ENCODE measurements at places on chromosomes 3 and 15.
A peak's percentile ranks its signal among the peaks of the same experiment; 100 is the strongest.

GRCh38 chr3:48187579-48188265, 495 bp downstream of the CDC25A start:
- no peak for DNase-seq

- peak; percentile 25 for DNase-seq
Measured at GRCh38 chr15:69973102-69973714, 124.5 kb downstream of the TLE3 start.

DNA sequence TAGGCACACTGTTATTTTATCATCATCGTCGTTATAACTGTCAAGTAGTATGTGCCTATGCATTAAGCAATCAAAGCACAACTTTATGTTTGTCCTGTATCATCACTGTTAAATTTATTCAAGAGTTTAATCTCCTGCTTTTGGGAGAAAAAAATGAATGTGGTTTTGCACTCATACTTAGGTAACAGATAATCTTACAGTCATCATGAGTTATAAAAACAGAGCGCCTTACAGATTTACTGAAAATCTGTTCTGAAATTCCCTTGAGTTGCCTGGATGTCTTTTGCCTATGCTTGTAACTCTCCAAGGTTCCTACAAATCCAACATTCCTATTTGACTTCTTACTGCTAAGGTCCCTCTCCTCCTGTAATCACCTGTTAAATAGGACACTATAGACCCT, 307.3 kb downstream of the ZIC4 start:
- no peak for DNase-seq

DNA sequence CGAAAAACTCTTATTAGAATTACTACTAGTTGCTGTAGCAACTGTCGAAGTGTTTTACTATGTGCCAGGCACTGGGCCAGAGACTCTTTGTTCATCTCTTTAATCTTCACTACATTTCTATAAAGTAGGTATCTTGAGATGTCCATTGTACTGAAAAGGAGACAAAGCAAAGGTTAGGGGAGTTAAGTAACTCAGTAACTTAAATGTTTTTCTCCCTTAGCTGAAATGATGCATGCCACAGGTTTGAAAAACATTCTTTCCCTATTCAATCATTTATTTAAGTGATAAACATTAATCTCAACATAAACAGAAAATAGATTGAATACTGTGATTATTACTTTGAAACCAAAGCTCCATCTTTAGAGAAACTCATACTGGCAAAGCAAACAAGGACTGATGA, 776.2 kb downstream of the FHIT start:
- DNase-seq = no peak

DNA sequence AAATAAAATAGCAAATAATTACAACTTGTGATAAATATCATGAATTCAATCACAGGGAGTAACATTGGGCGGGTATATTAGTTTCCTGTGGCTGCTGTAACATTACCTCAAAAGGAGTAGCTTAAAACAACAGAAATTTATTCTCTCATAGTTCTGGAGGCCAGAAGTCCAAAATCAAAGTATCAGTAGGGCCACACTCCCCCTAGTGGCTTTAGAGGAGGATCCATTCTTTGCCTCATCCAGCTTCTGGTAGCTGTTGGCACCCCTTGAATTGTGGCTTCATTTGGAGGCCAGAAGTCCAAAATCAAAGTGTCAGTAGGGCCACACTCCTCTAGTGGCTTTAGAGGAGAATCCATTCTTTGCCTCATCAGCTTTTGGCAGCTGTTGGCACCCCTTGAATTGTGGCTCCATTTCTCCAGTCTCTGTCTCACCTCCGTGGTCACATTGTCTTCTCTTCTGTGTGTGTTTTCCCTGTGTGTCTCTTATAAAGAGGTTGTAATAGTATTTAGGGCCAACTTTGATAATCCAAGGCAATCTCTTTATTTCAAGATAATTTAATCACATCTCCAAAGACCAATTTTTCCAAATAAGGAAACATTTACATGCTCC, 3.1 kb upstream of the CFAP20DC start:
- DNase-seq = peak; percentile 35

GRCh38 chr3:111968319-111969054, 10.3 kb upstream of the ABHD10 start:
- DNase-seq = no peak

DNA sequence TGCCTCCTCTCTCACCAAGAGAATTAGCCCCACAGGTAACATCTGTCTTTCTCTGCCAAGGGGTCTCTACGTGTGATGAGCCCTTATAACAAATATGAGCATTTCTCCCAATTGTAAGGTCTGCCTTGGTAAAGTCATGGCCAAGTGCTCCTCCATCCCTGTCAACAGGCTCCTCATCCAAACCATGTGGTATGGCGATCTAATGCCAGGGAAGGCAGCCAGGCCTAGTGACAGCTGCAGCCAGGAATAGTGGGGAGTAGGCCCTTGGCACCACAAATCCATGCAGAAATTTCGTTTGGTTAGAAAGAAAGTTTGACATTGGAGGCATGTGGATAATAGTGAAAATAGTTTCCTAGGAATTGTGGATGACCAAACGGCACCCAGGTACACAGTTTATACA, 4.7 kb upstream of the LRTM1 start:
- DNase-seq = no peak

DNA sequence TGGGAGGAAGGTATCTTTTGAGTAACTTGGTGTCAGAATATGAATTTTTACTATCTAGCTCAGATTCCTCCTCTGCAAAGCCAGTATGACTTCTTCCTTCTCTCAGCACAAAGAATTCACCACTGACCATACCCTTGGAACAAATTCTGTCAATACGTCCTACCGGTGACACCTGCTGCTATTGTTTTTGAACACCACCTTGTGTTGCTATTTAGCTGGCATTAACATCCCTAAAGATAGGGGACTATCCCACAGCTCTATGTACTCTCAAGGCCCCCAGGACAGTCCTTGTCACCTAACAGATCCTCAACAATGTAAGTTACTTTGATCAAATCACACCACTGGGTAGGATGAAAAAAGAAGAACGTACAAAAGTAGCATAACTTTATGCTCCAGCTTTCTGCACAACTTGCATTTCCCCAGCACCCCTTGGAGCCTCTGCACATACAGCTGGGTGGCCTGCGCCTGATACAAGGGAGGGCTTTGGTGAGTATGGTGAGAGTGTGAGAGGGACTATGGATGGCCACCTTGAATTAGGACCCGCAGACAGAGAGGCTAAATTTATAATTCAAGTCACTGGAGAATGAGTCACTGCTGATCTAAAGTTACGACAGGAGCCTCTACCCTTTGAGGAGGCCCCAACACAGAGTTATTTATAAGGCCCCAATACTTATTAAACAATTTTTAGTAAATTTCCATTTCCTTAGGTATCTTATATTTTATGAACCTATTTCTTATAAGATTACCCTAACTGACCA, 2.3 kb upstream of the COLQ start:
- peak; percentile 27 for DNase-seq

- no peak for DNase-seq
Measured at GRCh38 chr15:76776480-76776879, 128.7 kb downstream of the SCAPER start.

GRCh38 chr15:51390241-51390965, 48.9 kb downstream of the GLDN start:
- DNase-seq = peak; percentile 6

GRCh38 chr3:71092665-71093064, 490.9 kb downstream of the FOXP1 start:
- DNase-seq = no peak

GRCh38 chr3:195566797-195567196, 16.9 kb downstream of the APOD start:
- no peak for DNase-seq

DNA sequence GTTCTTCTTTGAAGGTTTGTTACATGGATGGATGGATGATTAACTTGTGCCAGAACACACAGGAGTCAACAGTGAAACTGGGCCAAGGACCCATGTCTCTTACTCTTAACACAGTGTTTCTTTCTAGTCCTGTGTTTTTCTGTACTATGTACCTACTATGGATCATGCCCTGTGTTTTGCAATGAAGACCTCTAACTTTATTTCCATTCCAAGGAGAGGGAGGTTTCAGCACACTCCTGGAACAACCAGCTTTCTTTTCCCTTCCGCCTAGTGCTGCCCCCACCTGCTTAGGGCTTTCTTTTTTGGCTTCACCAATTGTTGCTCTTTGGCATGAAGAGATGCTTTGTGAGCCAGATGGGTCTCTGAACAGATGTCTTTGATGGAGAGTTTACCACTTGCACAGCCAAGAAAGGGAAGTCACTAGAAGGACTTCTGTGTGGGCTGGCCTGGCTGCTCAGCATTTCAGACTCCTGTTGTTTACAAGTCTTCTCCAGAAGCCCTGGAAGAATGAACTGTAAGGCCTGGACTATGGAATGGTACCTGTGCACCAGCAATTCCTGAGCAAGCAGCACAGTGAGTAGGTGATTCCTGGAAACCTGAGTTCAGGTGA, 44.5 kb downstream of the SNAPC5 start:
- peak; percentile 55 for DNase-seq

GRCh38 chr3:23916152-23916885, 471 bp downstream of the NKIRAS1 start:
- DNase-seq = no peak

- no peak for DNase-seq
Measured at GRCh38 chr3:50392101-50392715, 32.9 kb upstream of the TMEM115 start.

GRCh38 chr3:42960786-42961185, 18.3 kb upstream of the GASK1A start:
- DNase-seq = no peak

GRCh38 chr3:42873221-42873982, 2.3 kb downstream of the CYP8B1 start:
- no peak for DNase-seq

GRCh38 chr3:183108001-183108449, 8.7 kb upstream of the MCCC1 start:
- DNase-seq = peak; percentile 72

DNA sequence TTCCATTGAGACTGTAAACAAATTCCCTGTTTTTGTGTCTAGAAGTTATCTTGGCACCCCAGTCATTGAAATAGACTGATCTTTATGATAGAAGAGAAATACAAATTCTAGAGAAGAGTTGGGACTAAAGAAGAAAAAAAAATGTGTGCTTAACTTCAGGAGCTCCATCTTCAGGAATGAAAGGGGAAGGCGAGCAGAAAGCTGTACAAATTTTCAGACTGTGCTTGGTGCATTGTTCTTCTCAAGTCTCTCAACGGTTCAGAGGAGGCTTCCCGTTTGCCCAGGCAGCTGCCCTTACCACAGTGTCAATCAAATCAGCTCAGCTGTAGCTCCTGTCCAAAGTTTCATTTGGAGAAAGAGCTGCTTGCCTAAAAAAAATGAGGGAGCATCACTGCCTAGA, 41.7 kb downstream of the OXSM start:
- no peak for DNase-seq

GRCh38 chr3:120462409-120462959, 11.7 kb upstream of the FSTL1 start:
- DNase-seq = no peak

GRCh38 chr3:188950832-188951489, 220.8 kb upstream of the TPRG1 start:
- DNase-seq = peak; percentile 95

- DNase-seq = peak; percentile 30
Measured at GRCh38 chr3:97954228-97954827, 17.9 kb downstream of the RIOX2 start.

- DNase-seq = no peak
Measured at GRCh38 chr15:100055821-100056220, 286.0 kb downstream of the ADAMTS17 start.

DNA sequence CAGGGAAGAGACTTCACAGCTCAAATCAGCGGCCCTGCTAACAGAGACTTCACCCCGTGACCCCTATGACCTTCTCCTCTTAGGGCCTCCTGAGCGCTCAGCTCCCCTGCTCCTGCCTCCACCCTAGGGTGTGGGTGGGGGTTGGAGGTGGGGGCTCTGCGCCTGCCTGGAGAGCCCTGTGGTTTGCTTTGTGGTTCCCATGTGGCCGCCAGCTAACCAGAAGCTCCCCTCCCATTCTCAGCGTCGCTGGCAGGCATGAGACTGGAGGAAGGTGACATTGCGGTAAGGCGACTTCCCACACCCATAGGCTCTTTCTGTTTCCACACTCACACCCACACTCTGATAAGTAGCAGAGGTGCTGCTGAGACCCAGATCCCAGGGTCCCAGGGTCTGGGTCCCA, 27.6 kb downstream of the XYLB start:
- DNase-seq = no peak

GRCh38 chr15:75335313-75335704, 554 bp upstream of the COMMD4 start:
- DNase-seq = no peak

DNA sequence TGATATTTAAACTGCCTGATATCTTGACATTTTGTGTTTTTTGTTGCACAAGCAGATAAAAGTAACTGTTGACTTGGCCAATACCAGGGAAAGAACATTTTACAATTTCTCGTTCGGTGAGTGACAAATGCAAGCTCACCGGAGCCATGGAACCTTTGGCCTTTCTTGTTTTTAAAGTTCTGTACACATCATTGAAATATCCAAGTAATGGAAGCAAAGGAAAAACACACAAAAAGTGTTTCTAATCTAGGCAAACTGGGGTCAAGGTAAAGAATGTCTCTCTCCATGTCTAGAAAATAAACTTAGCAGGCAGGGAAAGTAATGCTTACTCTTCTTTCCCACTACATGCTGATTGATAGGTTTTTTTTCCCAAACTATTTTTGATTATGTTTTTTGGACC, 27.8 kb downstream of the SPTSSB start:
- no peak for DNase-seq

DNA sequence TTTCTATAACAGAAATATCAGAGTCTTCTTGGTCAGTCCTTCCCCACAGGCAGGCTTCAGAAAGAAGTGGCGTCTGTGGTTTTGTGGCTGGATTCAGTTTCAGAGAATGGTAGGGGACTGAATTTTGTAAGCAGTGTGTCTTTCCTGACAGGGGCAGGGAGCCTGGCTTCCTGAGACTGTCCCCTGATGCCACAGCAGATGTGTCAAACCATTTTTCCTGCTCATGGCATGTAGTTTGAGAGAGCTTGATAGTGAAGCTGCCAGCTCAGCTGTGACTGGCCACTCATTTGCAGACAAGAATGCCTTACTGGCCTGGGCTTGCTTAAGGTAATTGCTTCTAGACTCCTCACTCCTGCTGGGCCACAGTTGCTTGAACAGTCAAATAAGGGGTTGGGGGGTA, 26.4 kb downstream of the LARS2 start:
- DNase-seq = no peak

GRCh38 chr3:141385406-141386125, 17.3 kb downstream of the ZBTB38 start:
- no peak for DNase-seq

- peak; percentile 14 for DNase-seq
Measured at GRCh38 chr15:100849021-100849854, 30.4 kb upstream of the ALDH1A3 start.

GRCh38 chr15:67173786-67174185, 80.7 kb downstream of the AAGAB start:
- no peak for DNase-seq
